ENCODE measurements at places on chromosomes 1 and 21. TPM values are rescaled to one million over a fixed set of nuclear protein-coding genes. Genes with fewer than 3 reads are reported as not detected.
A peak's percentile ranks its signal among the peaks of the same experiment; 100 is the strongest.

- no peak for DNase-seq
These were observed 4.6 kb downstream of the OLFML3 start for GRCh38 chr1:113983826-113984225.

The RUNX3 gene
- 13.1 TPM for total RNA-seq

The LENEP gene
- not detected for total RNA-seq

The CASQ1 gene
- 0.27 TPM for total RNA-seq

DNA sequence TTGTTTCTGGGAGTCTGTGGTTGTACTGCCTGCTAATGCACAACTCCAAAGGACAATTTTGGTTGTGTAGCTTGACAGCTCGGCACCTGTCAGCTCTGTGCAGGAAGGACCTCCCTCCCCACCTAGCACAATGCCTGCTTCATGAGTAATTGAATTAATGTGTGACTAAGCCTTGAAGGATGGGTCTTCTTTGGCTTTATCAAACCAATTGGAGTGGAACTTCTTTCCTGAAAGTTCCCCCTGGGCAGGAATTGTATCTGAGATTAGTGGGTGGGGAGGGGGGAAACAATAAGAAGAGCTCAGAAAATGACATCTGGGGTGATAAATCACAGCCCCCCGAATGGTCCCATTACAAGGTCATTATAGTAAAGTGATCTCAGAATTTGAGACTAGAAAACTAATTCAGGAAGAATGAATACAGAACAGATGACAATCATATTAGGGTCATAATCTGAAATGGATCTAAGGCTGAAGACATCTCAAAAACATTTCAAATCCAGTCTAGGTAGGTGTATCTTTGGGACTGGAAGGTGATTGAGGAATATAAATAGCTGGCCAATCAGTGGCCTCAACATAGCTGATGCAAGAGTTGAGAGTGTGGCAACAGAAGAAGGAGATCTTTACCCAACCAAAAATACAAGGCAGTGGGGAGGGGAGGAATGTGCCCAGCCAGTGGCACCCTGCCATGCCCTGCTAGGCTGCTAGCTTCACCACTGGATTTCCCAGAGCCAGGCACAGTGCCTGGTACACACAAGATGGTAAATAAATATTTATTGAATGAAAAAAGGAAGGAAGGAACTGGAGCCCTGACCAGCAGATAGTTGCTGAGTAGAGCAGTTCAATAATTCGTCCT is 10.1 kb upstream of the SESN2 start:
- DNase-seq, result peak; percentile 83

DNA sequence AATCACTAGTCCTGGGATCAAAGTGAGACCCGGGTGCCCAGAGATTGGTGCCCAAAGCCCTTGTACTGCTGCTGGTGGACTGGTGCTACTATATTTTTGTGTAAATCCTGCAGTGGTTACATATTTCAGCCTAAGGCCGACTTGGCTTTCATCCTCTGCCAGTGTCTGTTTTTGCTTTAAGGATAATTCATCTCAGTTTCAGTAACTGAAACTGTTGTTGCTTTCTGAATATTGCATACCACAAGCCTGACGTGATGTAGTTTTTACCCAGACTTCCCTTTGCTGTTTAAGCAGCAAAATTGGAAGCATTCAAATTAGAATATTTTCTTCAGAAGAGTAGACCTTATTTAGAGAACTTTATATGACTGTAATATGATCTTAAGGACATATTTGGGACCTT is 341.8 kb downstream of the RYR2 start:
- DNase-seq, result no peak

DNA sequence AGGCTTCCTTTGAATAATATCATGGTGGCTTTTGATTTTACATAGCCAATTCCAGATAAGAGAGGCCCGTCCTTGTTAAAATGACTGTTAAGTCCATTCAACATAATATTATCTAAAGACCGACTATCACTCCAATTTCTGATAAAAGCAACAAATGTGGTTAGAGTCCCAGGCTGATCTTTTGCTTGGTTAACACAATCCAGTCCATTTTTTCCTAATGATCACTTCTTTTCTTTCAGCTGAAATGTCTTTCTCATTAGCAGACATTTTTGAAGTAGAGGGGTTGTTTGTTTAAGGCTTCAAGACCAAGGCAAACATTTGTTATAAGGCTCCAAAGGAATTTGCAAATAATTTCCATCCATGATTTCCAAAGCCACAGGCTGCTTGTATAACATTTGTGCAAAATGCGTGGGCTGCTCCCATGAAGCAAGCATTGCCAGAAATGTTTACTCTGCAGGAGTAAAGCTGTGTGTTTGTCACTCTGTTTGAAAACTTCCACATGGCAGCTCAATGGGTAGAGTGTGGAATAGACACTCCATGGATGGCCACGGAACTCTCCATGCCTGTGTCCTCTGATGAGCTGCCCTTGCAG is 111.5 kb downstream of the PSMG1 start:
- DNase-seq, result no peak

The EXTL1 gene
- 0.24 TPM for total RNA-seq

The RPRD2 gene
- total RNA-seq, result 32.0 TPM

GRCh38 chr1:56424744-56425493 is 154.4 kb downstream of the PLPP3 start:
- peak; percentile 69 for DNase-seq

DNA sequence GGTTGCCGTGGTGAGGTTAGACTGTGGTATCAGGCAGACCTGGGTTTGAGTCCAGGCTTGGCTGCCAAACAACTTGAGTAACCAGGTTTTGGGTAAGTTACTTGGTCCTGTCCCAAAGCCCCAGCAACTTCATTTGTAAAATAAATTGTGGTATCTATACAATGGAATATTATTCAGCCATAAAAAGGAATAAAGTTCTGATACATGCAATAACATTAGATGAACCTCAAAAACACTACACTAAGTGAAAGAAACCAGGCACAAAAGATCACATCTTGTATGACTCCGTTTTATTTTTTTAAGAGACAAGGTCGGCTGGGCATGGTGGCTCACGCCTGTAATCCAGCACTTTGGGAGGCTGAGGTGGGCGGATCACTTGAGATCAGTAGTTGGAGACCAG is 16.4 kb upstream of the MIXL1 start:
- DNase-seq, result no peak

The TCHHL1 gene
- total RNA-seq, result not detected

The AMY2B gene
- total RNA-seq, result 23.5 TPM

DNA sequence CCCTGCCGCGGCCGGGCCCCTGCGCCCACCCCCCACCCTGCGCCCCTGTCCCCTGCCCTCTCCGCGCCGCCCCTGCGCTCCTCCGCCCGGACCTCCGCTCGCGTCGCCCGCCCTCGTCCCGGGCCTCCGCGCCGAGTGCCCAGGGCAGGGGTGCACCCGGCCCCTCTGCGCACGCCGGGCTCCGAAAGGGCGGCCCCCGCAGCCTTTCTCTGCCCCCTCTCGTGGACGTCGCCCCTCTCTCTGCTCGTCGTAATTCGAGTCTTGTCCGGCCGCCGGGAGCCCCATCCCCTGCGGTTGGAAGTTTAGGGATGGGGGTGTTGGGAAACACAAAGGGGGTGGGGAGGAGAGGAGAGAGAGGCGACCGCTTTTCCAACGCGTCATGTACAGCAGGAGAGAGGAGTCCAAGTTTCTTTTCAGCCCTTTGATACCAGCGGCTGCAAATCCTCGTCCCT is 407 bp downstream of the GALNT2 start:
- peak; percentile 57 for DNase-seq

GRCh38 chr1:100806601-100807000 is 87.1 kb downstream of the VCAM1 start:
- DNase-seq, result no peak

GRCh38 chr1:228213917-228214808 is 6.3 kb downstream of the OBSCN start:
- DNase-seq, result peak; percentile 45

DNA sequence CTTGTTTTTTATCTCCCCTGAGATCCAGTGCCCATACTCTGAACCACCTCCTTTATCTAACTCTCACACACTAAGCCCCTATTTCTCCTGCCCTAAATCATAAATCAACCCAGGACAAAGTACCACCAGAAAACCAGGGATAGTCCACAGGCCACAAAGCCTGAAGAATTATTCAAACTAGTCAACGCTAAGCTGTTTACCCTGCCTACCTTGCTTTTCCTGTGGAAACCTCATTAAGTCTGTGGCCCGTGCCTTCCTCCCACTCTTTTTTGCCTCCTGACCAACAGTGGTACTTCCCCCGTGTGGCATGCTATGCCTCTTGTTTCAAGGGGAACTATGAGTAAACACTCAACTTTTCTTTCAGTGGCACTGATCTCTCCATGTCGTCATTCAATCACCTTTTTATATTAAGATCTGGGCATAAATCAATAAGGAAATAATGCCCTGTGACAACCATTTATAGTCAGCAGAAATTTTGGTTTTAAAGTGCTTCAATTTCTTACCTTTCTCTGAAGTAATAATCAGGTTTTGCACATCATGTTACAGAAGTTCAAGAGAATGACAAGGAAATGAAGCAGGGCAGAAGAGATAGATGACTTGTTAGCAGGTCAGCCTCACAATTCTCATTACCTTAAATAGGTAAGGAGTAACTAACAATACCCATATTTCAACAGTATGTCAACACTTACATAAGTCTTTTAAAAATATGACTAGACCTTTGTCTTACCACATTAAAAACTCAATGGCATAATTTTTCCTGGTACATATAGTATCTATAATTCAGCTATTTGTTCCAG is 32.1 kb downstream of the EYA3 start:
- DNase-seq, result no peak

- DNase-seq, result no peak
These were observed 38.9 kb upstream of the PRRC2C start for GRCh38 chr1:171446386-171446785.

The HJV gene
- not detected for total RNA-seq

DNA sequence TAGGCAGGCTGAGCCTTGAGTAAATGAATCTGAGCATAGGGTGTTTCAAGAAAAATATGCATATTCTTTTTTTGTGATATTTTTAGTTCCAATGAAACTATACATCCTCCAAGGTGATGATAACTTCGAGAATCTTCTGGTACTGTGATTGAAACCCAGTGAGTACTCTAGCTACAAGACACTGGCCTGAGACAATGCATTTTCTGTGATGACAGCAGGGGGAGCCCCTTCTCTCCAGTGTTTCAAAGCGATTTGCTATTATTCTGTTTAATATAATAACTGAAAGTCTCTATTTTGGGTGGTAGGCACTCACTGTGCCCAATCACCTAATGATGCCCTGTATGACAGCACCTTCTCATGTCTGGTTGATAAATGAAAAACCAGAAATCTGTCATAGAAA is 12.1 kb downstream of the IRF2BP2 start:
- no peak for DNase-seq

- DNase-seq, result no peak
These were observed 18.4 kb upstream of the FRRS1 start for GRCh38 chr1:99784809-99785255.

- peak; percentile 51 for DNase-seq
These were observed 9.5 kb upstream of the CLIC4 start for GRCh38 chr1:24735509-24736375.
